Renal cortical epithelial cell (primary cell): ENCODE measurements at places on chromosomes 2 and 18.

DNA sequence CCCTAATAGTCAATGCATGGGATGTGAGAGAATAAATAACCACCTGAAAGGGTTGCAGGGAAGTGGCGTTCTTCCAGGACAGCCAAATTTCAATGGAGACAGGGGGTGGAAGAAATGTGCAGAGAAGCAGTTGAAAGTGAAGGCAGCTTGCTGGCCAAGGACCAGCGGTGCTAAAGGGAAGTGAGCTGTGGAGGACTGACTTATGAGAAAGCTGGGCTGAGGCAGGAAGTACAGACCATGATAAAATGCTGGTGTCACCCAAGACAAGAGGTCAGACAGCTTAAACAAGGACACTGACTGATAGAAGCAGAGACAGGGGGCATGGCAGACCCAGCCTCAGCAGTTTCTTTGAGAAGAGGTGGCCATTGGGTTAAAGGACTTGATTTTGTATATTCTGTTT, 106.7 kb downstream of the DTNB start:
- DNase-seq, result peak; percentile 11

- DNase-seq, result peak; percentile 10
These were observed 513.8 kb upstream of the POU3F3 start for GRCh38 chr2:104340162-104340561.

DNA sequence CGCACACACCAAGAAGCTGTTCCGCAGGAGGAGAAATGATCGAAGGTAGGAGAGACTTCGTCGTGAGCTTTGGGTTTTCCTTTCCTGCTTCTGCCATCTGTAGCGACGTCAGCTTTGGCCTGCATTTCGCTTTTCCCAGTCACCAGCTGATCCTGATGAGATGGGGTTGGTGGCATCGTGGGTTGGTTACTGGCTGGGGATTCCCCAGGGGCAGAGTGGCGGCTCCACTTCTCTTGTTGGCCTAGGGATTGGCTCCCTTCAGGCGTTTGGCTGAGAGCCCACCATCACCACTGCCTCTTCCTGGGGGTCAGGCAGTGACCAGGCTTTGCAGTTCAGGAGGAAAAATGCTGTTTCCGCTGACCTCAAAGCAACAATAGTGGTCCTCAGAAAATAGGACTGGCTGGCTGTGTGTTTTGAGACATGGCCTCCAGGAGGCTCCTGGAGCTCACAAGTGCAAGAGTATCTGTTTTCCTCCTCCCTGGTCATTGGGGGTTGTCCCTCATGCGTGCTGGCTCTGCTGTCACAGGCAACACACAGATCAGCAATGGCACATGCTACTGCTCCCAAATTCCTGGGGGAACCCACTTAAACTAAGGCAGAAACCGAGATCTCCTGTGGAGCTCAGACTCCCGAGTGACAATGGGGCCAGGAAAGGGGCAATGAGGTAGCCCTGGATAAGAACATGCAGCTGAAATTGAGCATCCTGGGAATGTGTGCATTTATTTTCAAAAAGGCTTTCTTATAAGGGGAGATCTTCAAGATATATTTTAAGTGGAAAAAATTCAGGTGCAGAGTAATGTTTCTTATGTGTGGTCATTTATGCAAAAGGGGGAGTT, 173.0 kb downstream of the CTIF start:
- peak; percentile 28 for DNase-seq

DNA sequence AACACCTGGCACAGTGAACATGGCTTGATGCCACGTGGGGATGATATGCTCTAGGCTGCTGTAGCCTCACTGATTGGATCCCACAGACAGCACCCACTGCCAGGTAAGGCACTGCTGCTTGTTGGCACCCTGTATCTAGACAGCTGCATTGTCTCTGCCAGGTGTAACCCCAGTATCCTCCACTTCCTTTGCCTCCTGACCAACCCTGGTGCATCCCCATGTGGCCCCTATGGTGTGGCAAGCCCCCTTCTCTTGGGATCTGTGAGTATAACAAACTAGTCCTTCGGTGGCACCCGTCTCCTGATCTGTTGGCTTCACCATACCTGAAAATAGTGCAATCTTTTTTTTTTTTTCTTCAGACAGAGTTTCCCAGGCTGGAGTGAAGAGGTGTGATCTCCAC, 11.1 kb downstream of the TEX51 start:
- DNase-seq, result no peak

DNA sequence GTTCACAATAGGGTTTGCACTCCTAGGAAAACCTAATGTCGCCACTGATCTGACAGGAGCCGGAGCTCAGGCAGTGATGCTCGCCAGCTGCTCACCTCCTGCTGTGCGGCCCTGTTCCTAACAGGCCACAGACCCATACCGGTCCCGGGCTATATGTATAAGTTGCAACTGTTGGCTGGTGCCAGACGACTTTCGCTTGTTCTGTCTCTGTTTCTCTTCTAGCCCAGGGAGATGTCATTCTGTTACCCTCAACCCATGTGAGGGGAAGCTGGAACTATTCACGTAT, 170.3 kb downstream of the BCL2 start:
- DNase-seq, result no peak

- DNase-seq, result peak; percentile 13
These were observed 547 bp downstream of the SLC35F5 start for GRCh38 chr2:113755835-113756354.

DNA sequence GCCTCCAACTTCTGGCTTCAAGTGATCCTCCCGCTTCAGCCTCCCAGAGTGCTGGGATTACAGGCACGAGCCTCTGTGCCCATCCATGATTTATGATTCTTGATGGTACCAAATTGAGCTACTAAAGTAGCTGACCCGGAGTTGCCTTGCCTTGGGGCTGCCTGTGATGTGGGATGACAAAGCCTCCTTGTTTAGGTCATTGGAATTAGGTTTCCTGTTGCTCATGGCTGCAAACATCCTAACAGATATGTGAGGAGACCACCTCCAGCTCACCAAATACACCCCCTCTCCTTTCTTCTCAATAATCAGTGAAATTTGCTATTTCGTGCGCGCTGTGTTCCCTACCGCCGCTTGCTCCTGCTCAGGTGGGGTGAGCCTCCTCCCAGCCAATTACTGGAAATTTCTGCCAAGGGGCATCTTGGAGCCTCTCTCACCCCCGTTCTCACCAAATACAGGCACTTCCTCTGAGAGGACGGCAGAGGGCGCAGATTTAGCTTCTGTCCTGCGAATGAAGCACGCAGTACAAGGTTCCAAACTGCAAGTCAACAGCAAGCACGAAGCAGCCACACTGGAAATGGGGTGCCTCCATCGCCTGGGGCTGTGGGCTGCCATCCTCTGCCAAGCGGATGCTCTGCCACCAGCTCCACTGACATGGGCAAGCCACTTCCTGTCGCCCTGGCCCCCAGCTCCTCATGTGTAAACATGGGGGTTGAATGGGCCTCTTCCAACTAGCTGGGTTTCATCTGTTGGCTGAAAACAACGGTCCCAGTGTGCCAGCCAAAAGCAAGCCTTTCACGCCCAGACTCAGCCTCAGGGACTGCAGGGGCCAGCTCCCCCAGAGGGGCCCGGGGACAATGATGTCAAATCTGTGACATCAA, 71.7 kb downstream of the NCAPH start:
- peak; percentile 65 for DNase-seq

DNA sequence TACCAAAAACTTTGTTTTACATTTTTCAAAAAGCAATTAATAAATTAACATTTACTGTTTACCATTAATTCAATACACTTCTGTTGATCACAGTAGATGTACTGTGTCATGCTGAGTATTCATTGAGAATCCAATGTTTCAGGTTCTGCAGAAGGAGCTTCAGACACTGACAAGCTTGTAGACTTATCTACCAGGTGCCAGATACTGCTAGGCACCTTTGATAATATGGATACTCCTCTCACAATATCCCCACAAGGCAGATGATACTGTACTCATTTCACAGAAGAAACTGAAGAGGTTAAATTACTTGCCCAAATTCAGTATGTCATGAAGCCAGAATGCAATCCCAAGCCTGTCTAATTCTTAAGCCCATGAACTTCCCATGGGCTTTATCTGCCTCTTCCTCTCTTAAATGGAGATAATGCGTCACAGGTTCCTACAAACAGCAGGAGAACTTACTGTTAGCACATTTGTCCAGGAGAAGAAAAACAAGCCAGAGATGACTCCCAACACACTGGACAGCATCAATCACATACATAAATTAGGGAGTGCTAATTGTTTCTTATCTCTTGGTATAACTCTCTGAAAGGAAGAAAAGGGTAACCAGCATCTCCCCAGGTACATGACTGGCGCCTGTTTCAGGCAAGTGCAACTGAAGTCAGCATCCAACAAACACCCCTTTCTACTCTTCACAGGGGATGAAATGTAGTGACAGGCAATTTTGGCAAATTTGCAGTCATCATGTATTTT, 27.4 kb downstream of the ITSN2 start:
- no peak for DNase-seq

DNA sequence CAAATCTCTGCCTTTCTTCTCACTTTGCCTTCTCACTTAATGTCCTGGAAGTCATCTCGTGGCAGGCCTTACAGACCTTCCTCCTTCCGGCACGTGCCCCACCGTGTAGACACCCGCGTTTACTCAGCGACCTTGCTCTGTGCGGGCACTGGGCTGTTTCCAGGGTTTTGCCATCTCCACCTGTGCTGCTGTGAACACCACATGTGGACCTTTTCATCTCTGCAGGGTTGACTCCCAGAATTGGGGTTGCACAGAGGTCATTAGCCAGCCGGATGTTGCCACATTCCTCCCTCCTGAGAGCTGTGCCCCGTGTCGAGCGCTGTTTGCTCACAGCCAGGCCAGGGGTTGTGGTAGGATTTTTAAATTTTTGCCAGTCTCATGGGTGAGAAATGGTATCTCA, 25.4 kb downstream of the KCNG2 start:
- DNase-seq, result no peak

- peak; percentile 97 for DNase-seq
These were observed 35.3 kb downstream of the NHEJ1 start for GRCh38 chr2:219125225-219125885.

- DNase-seq, result no peak
These were observed 140.1 kb upstream of the ACAA2 start for GRCh38 chr18:49953391-49953790.

DNA sequence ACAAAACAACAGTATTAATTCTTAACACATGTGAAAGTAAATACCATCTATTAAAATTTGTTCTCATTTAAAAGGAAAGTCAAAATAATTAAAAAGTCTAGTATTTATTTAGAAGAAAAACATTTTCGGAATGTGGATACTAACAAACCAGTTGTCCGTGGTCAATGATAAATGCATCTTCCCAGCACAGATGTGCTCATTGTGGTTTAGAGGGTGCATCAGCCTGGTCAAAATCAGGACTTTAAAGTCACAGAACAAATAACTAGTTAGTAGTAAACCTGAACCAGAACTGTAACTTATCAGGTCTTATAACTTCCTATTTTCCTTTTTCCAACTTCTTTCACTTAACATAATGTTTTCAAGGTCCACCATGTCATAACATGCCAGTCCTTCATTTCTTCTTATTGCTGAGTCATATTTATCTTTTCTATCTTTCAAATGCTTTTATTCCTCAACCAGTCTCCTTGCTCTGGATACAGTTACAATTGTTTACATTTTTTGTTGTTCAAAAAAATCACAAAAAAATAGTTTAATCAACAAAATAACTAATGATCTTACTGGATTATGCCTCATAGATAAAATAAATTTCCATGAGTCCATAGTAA, 55.8 kb downstream of the ID2 start:
- DNase-seq, result no peak

DNA sequence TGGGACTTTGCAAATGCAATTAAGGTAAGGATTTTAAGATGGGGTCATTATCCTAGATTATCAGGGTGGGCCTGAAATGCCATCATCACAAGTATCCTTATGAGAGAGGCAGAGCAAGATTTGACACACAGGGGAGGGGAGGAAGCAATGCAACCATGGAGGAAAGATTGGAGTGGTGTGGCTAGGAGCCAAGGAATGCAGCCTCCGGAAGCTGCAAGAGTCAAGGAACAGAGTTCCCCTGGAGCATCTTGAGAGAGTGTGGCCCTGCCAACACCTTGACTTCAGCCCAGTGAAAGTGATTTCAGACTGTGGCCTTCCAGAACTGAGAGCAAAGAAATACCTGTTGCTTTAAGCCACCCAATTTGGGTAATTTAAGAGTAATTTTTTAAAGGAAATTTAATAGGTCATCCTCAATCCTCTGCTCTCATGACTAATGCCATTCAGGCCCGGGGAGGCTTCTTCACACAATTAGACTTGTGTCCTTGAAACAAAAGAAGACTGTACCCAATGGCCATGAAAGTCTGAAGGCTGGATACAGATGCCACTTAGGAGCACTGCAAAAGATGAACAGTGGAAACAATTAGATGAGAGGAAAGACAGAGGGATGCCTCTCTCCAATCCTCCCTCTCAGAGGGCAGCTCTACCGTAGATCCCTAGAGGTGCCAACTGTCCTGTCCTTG, 250.3 kb upstream of the ID2 start:
- DNase-seq, result peak; percentile 19

DNA sequence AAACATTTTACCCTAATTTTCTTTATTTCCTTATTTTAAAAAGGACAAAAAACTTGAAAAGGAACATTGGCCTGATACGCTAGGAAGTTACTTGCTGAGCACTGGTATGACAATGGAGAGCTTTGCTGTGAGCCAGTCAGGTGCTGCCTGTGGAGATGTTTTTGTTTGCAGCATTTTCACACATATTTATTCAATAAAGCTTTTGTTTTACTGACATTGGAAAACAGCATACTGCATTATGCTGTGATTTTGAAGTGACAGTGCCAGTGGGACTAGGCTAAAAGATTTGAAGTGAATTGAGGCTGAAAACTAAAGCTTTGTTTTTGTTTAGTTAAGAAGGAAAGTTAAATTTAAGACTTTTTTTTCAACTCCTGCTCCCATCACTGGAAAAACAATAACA, 470.7 kb upstream of the ZEB2 start:
- DNase-seq, result no peak

DNA sequence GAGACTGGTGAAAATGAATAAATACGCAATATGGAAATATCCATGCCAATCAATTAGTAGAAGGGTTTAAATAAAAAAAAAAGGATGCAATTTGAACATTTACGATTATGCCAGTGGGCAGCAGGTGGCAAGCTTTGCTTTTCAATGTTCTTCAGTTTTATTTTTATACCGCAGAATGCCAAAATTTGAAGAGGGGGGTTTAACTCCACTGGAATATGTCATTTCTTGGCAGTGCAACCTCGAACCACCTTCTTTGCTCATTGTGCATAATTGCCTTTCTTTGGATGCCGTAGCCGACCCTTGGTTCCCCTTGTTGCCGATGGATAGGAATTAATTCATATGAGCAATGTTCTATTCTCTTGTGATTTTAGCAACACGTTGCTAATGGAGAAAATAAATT, 88.0 kb downstream of the LTBP1 start:
- no peak for DNase-seq

DNA sequence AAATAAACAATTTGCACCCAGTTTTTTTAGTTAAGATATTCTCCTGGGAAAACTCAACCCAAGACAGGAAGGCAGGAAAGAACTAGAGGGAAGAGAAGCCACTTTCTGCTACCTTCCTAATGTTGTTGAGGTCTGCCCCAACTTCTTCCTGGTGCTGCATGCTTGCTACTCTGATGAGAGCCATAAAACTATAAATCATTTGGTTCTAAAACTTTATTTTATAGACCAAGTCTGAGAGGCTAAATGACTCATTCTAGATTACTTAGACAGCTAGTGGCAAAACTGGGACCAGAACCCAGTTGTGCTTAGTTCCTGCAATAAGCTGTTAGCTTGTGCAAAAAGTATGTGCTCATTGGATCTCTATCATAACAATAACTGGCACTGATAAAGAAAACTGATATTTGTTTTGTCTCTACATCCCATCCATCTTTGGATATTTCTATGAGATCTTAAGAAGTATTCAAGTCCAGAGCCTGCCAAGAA, 344.9 kb upstream of the SLC14A2 start:
- DNase-seq, result no peak
